Endodermal cell (in vitro differentiated cells): ENCODE measurements at places on chromosomes 2 and 18.
A peak's percentile ranks its signal among the peaks of the same experiment; 100 is the strongest.

DNA sequence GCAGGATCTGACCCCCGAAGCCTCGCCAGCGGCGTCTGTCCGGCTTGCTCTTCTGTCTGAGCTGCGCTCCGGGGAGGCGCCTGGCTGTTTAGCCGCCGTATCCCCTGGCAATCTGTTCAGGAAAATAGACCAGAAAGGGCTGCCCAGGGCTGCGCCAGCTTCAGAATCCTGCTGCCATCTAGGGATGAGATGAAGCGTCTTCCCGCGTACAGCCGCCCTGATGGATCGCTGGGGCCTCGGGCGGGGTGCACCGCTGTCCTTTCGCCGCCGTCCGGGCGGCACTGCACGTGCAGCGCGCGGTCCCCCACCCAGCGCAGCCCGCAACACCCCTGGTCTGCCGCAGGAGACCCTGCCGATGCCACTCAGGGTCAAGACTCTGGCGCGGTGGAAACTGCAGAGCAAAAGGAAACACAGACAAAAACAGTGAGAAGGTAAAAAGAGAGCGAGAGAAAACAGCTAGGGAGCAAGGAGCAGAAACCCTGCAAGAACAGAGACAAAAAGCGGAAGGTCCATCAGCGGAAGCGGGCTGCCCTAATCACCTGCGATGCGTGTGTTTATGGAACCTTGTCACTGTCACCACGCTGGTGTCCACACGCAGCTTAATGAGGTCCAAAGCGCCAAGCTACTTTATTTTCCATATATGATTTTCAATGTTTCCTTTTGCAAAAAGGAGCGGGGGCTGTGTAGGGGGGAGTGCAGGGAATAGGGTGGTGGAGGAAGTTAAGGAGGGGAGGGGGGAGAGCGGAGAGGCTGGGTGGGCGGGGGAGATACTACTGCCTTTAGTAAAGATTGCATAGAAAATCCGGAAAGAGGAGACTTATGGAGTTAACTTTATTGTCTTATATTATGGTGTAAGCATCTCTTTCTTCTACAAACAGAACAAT lies 2113.3 kb upstream of the PIK3C3 start:
- DNase-seq, result peak; percentile 89

DNA sequence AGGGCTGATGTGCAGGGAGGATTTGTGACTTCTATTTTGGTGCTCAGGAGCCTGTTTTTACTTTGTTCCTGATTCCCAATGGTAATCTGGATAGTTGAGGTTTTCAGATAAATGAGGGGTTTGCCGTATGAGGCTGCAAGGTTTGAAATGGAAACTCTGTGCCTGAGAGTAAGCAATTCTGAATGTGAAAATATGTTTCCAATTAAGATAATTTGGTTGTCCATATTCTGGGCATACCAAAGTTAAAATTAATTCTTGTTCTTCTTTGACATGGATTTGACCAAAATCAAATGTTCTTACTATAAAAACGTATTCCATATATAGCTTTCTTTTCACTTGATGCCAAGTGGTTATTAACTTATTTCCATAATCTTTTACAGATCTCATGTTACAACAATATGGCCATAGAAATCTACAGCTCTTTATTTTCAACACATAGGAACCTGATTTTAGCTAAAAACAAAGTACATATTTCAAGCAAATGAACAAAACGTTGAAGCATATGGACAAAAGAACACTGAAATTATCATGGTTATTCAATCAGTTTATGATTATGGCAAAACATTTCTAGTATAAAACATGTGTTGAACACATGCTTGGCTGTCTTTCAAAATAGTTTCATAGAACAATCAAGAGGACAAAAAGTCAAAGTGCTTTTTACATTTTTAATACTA lies 63.4 kb upstream of the ARHGAP28 start:
- no peak for DNase-seq

- no peak for DNase-seq
Observed at GRCh38 chr2:55097082-55097460, 46.8 kb upstream of the RTN4 start.

DNA sequence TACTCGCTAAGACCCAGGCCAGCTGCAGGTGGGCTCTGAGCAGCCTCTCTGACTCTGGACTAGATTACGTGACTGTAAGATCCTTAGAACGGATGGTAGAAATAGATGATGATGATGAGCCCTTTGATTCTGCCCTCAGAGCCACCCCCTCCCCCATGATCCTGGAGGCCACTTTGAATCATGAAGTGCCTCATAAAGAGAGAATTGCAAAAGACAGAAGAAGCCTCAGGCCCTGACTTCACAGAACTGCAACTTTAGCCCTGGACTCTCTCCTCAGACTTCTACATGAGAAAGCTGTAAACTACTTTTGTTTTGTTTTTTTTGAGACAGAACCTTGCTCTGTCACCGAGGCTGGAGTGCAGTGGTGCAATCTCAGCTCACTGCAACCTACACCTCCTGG lies 15.4 kb upstream of the TET3 start:
- DNase-seq, result no peak

DNA sequence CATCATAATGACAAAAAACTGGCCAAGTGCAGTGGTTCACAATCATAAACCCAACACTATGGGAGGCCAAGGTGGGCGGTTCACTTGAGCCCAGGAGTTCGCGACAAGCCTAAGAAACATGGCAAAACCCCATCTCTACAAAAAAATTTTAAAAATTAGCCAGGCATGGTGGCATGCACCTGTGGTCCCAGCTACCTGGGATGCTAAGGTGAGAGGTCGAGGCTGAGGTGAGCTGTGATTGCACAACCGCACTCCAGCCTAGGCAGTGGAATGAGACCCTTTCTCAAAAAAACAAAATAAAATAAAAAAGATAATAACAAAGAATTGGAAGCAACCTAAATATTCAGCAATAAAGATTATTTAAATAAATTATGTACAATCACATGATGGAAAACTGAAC lies 21.8 kb downstream of the PSTPIP2 start:
- DNase-seq, result no peak

DNA sequence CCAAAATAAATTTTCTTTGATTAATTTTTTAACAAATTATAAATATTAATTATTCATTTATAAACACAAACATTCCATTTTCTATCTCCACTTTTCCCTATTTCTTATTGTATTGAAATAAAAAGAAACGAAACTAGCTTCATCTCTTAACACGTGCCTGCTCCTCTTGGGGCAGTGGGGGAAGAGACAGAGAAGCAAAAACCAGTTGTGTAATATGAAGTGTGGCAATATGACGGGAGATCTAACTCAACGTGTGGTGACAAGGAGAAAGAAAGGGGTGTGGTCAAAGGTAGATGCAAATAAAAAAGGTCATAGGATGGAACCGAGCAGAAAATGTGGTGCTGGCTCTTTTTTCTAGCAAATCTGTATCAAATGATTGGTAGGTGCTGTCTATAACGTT lies 106.9 kb upstream of the SLC8A1 start:
- DNase-seq, result no peak

GRCh38 chr2:7392076-7392787 lies 475.0 kb downstream of the RNF144A start:
- DNase-seq, result peak; percentile 49

DNA sequence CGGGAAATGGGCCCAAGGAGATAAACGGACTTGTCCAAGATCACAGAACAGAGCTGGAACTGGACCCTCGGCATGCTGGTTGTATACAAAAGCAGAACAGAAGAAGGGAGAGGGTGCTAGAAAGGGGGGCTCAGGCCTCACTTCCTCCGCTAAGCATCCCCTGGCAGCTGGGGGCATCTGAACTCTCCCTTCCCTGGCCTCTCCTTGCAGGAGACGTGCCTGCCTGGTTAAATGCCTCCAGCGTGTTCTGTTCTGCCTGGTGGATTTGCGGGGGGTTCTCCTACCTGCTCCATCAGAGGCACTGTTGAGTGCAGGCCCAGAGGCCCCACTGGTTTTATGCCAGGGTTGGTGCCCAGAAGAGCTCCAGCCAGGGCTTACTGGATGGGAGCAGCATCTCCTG lies 124.7 kb downstream of the ZFP36L2 start:
- DNase-seq, result peak; percentile 50

DNA sequence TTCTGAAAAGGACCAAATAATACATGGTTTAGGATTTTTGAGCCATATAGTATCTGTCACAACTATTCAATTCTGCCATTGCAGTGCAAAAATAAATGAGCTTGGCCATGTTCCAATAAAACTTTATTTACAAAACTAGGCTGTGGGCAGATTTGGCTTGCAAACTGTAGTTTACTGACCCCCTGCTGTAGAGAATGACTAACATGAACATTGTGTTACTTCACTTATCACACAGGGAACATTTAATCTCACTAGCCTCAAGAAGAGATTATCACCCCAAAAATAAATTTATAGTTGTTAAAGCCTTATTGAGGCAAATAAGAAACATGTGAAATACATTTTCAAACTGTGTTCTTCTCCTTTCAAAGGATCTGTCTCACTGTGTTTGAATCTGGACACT lies 766.2 kb downstream of the MBD2 start:
- no peak for DNase-seq

- no peak for DNase-seq
Observed at GRCh38 chr2:205780645-205781044, 98.3 kb downstream of the NRP2 start.

DNA sequence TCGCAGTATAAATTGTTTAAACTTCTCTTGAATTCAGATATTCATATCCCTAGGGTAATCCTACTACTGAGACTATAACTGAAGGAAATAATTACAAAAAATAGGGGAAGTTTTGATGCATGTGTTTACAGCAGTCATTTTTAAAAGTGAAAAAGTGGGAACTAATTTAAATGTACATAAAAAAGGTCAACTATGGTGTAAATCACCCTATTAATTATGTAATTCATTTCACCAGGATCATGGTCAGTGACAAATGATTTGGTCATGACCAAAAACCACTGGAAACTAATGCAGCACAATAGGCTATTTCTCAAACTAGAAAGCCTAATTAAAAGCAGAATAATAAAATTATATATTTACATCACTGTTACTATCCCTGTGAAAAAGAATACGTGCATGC lies 5.0 kb upstream of the CNGA3 start:
- DNase-seq, result no peak

DNA sequence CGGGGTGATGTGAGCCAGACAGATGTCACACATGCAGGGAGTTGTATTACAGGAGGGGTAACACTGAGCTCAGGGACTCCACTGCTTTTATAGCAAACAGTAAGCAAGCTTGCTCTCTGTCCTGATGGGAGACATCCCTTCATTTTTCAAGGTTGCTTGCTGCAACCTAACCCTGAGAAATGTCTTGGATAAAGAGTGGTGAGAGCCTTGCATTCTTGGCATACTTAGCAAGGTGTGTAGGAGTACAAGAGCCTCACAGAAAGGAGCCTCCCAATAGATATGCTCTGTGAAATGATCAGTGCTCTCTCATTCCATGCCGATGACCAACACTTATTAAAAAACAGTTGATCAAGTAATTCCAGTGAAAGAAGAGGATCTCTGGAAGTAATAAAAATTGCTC lies 8.1 kb downstream of the PFN4 start:
- DNase-seq, result no peak

DNA sequence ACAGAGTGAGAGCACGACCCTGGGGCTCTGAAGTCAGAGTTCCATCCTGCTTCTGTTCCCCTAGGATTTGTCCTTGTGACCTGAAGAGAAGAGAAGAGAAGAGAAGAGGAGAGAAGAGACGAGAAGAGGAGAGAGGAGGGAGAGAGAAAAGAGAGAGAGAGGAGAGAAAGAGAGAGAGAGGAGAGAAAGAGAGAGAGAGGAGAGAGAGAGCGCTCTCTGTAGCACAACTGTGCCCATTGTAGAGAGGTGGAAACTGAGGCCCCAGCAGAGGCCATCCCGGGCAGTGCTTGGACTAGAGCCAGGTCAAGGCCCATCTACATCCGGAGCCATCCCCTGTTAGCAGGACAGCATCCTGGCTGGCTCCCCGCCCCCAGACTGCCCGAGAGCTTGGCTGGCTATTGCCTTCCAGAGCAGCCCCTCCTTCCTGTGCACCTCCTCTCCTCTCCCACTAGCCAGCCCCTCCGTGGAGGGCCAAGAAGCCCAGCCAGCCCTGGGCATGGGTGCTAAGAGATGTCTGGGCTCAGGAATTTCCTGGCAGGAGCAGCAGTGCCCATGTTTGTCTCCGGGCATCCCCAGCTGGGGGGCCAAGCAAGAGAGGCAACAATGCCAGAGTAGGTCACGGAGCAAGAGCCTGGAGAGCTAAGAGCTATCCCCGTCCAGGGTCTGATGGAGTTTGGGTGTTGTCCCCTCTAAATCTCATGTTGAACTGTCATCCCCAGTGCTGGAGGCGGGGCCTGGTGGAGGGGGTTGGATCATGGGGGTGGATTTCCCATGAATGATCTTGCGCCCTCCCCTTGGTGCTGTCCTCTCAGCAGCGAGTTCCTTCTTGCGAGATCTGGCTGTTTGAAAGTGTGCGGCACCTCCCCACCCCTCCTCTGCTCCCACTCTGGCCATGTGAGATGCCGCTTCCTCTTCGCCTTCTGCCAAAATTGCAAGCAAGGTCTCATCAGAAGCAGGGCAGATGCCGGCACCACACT lies 18.2 kb upstream of the GPR55 start:
- peak; percentile 38 for DNase-seq

- no peak for DNase-seq
Observed at GRCh38 chr2:44537264-44537663, 175.5 kb downstream of the CAMKMT start.

- DNase-seq, result no peak
Observed at GRCh38 chr2:118232796-118233195, 144.5 kb downstream of the INSIG2 start.

DNA sequence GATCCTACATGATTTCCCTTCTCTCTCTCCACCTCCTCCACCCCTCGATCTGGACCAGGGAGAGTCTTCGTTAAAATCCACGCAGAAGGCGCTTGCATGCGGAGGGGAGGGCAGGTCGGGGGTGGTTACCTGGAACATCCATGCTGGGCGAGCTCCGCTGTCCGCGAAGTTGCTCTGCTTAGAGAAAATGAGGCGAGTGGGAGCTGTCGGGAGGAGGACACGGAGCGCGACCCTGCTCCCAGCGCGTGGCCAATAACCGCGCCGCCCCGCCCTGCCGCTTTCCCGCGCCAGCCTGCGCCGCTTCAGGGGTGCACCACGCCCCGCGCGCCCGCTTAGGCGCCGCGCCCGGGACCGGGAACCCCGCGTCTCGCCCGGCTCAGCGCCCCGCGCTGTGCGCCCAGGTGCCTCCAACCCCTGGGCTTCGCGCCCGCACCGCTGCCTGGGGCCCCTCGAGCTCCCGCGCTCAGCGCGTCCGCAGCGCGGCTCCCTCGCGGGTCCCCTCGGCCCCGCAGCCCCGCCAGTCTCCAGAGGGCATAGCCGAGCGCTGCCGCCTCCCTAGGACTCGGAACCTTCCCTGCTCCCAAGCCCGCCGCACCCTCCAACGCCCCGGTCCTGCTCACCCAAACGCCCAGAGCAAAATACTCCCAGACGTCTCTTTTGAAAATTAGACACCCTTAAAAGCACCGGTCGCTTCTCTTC lies 636 bp downstream of the CBLN2 start:
- DNase-seq, result peak; percentile 69

DNA sequence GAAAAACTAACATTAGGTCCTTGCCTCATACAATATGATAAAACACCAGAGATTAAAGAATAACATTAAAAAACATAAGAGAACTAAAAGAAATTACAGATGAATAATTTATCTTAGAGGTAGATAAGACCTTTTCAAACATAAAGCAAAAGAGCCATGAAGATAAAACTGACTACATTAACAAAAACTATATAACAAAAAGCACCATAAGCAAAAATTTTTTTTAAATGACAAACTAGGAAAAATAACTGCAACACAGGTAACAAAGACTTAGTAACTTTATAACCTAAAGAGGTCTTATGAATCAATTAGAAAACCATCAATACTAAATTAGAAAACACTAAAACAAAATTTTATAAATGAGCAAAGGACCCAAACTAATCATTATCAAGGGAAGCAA lies 16.3 kb upstream of the SERTAD2 start:
- DNase-seq, result no peak
